Fibroblast of mammary gland (primary cell): ENCODE measurements at places on chromosomes 7 and 10.

DNA sequence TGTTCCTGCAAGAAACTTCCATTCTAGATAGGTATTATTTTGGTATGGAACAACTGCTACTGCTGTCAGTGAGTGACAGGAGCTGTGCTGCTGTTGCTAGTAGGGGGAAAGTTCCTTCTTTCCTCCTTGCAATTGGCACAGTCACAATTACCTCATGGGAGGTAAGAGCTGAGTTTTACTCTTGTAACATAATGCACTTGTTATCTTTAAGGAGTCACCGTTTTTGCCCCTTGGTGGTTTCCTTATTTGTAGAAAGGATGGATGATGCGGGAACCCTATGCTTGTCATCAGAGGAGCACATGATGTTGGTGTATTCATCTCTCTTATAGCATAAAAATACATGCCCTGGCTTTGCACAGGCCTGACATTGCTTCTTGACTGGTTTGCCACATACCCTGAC lies 234.7 kb upstream of the NPY start:
- DNase-seq = no peak

GRCh38 chr10:102850025-102850518 lies 4.0 kb upstream of the BORCS7 start:
- DNase-seq = peak; percentile 39

- peak; percentile 53 for DNase-seq
Observed at GRCh38 chr7:87354749-87355148, 9.3 kb downstream of the CROT start.

GRCh38 chr10:72729528-72729927 lies 37.6 kb downstream of the MCU start:
- no peak for DNase-seq

DNA sequence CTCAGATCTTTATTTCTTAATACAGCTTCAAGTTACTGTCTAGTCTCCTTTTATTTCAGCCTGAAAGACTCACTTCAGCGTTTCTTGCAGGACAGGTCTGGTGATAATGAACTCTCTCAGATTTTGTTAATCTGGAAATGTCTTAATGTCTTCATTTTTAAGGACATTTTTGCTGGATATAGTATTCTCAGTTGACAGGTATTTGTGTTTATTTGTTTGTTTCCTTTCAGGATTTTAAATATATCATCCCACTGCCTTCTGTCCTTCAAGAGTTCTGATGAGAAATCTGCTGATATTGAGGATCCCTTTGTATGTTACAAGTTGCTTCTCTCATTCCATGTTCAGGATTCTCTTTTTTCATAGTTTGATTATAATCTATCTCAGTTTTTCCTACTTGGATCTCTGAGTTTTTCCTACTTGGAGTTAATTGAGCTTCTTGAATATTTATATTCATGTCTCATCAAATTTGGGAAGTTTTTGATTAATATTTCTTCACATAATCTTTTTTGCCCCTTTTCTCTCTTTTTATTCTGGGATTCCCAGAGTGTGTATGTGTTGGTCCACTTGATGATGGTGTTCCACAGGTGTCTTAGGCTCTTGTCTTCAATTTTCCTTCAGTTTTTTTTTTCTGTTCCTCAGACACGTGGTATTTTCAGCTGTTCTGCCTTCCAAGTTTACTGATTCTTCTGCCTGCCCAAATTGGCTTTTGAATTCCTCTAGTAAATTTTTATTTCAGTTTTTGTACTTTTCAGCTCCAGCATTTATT lies 49.9 kb downstream of the PTEN start:
- DNase-seq = no peak

- no peak for DNase-seq
Observed at GRCh38 chr7:14351167-14351566, 361.7 kb upstream of the ETV1 start.
